Activated T-cell treated with anti-CD3 and anti-CD28 coated beads for 24 hours (primary cell): ENCODE measurements at places on chromosomes 4 and X.

GRCh38 chrX:2542826-2543521 lies 42.2 kb upstream of the DHRSX start:
- no peak for DNase-seq

DNA sequence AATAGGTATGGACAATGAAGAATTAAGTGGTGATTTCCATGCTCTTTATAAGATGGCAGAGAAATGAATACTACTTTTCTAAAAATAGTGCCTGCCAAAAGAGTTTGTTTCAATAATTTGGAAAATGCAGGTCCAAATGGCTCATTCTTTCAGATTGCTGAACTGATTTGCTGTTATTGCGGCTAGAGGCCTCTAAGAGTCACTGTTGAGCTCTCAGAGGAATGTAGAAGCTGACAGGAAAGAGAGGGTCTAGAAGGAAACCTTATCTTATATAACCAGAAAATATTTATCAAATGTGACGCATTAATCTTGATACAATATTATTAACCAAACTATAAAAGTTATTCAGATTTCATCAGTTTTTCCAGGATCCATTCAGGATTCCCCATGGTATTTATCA lies 65.7 kb upstream of the PAGE1 start:
- DNase-seq, result no peak

- DNase-seq, result peak; percentile 32
Observed at GRCh38 chr4:153809307-153809706, 20.4 kb upstream of the SFRP2 start.

DNA sequence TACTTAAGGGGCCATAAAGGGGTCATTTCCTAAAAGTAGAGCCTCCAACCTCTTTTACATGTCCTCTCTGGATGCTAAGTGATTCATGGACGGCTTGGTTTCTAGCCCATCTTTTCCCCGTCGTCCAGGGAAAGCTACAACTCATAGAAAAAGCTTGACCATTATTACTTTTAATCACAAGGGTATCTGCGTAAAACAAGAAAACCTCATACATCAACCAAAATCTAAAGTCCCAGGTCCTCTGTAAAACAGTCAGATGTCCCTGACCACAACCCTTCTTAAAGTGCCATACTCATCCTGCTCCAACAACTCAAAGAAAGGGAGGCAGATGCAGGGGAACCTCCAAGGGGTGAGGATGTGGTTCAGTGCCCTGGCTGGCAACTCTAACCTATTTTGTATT lies 29.6 kb downstream of the ADGRA3 start:
- no peak for DNase-seq

- DNase-seq, result no peak
Observed at GRCh38 chr4:104066533-104066932, 346.7 kb upstream of the TACR3 start.

GRCh38 chrX:20317873-20318272 lies 51.2 kb upstream of the RPS6KA3 start:
- DNase-seq, result no peak

GRCh38 chr4:1557221-1557597 lies 126.9 kb downstream of the FAM53A start:
- DNase-seq, result no peak

DNA sequence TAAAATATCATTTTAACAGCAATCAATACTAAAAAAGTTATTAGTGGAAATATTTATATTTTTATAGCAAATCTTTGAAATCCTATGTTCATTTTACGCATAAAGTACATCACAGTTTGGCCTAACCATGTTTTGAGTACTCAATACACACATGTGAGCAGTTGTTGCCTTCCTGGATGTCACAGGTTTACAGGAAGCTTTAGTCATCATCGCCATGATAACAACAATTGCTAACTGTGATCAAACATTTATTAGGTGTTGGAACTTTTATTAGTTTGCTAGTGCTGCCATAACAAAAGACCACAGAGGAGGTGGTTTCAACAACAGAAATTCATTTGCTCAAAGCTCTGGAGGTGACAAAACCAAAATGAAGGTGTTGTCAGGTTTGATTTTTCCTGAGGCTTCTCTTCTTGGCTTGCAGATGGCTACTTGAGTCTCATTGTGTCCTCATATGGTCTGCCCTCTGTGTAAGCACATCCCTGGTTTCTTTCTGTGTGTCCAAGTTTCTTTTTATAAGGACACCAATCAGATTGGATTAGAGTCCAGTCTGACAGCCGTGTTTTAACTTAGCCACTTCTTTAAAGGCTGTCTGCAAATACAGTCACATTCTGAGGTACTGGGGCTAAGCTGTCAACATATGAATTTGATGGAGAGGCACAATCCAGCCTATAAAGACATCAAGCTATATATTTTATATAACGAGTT lies 43.1 kb upstream of the BOD1L1 start:
- no peak for DNase-seq

DNA sequence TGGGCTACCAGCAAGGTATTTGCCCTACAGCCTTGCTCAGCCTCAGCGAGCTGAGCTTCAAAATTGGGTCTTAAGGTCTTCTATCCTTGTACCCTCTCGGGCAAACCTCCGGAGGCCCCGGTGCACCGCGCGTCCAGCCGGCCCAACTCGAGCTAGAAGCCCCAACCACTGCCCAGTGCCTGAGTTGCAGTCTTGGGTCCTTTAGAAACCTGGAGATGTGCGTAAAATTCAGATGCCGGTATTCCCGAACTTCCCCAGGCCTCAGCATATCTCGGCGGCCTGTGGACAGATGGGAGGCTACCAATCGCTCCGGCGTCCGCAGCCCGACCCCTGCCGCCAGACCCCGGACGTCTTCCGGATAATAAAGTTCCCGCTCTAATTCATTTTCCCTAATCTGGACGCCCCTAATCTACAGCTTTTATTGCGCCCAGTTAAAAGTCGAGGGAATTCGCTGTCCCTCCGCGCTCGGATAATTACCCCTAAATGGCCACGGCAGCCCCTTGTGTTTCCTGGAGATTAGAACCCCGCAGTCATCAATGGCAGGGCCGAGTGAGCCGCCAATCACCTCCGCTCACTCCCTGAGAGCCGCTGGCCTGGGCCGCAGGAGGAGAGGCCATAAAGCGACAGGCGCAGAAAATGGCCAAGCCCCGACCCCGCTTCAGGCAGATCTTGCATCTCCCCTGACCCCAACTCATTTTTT lies 1.5 kb upstream of the MSX1 start:
- DNase-seq, result no peak

- no peak for DNase-seq
Observed at GRCh38 chr4:38560340-38560739, 103.7 kb upstream of the KLF3 start.

- no peak for DNase-seq
Observed at GRCh38 chr4:162457071-162457865, 293.5 kb upstream of the FSTL5 start.

DNA sequence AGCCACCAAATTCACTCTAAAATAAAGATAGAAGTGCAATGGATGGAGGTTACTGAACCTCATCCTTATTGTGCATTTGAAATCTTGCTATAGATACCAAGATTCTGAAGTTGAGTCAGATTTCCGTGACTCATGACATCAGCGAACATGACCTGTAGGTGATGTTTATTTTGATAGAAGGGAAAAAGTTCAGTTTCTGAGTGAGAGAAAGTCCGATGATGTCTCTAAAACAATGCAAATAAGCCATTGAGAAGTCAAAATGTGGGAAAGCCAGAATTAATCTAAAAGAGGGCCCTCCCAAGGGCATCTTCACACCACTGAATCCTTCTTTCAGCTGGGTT lies 20.0 kb downstream of the PHOX2B start:
- no peak for DNase-seq

DNA sequence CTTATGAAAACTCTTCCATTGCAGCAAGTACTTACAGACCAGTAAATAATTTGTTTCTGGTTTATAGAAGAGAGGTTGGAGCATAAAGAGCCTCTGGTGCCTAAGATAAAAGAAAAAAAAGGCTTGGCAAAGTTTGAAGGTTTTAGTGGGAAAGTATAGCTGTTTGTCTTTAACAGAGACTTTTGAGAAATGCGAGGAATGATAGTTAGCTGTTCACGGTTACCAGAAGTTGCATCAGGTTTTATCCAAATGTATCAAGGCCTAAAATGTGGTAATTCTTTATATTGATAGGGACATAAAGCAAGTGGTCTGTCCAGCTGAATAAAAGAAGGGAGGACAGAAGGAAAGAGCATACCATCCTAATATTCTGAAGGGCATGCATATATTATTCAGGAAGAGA lies 29.3 kb downstream of the RAP1GDS1 start:
- DNase-seq, result no peak

DNA sequence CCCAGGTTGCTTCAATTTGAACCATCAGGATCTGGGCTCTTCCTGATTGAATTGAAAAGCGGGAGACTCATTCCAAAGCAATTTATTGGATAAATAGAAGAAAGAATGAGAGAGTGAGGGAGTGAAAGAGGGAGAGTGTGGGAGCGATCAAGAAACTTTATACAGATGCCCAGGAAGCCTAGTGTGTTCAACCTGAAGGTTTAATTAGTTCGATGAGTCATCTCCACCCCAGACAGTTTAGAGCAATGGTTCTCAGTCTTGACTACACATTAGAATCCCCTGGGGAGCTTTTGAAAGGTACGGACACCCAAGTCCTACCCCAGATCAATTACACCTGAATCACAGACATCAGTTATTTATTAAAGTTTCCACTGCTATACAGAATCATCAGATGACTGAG lies 61.5 kb downstream of the GEMIN8 start:
- DNase-seq, result no peak

GRCh38 chrX:114774691-114775090 lies 190.8 kb downstream of the HTR2C start:
- no peak for DNase-seq

DNA sequence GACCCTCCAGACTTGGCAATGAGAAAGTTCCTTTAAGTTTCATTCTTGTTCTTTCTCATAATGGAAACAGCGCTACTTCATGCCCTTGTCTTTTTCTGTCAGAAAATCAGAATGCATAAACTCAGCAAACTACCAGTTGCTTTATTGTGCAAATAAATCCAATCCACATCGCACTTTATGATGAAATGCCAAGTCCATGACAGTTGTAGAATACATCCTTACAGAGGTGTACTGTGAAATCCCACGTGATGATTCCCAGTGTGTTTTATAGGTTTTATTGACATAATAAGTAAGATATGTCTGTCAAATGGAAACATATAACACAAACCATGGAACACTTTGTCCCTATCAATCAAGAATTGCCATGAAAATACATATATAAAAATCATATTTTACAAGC lies 295.0 kb downstream of the PCDH7 start:
- no peak for DNase-seq

DNA sequence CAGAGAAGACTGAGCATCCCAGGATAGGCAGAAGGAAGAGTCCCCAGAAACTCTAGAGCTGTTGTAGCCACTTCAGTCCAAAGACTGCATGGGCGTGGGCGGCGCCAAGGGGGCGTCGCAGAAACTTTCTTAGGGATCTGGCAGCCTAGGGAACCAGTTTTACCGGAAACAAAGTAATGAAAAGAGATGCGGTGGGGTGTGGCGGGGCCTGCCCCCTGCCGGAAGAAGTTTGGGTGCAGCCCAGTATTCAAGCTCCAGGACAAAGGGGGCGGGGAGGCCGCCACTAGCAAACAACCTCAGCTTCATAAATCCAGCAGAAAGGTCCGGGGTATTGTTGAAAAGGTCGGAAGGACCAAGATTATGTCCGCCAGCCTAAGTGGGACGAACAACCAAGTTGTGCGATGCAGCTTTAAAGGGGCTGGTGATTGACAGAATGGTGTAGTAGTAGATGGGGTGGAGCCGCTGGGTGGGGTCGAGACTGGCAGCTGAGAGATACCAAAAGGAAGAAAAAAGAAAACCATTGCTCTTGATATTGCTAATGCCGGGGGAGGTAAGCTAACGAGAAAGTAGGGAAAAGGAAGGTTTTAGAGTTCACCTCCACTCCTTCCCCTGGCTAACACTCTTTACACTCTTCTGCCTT lies 190.5 kb downstream of the RRAGB start:
- DNase-seq, result peak; percentile 23

GRCh38 chrX:19687395-19687794 lies 172.1 kb upstream of the MAP3K15 start:
- DNase-seq, result no peak

- DNase-seq, result no peak
Observed at GRCh38 chr4:61520681-61521160, 320.6 kb downstream of the ADGRL3 start.

- DNase-seq, result no peak
Observed at GRCh38 chrX:80572636-80573035, 152.4 kb downstream of the TENT5D start.

DNA sequence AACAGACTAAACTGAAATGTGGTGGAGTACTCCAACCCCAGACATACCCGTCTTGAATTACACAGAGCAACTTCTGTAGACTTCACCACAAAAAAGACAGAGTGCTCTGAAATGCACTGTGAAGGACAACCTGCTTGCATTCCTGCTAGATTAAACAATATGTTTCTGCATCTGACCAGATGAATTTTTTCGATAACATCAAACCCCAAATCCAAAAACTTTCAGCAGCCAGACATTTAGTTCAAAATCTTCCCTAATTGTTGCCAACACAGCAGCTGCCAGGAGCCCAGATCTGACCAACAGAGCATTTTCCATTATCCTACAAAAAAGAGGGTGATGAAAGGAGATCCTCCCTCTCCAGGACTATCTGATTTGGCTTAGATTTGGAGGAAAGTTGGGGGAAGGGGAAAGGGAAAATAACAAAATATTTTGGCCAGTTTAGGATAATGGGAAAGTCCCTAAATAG lies 356.5 kb downstream of the PDGFC start:
- no peak for DNase-seq

DNA sequence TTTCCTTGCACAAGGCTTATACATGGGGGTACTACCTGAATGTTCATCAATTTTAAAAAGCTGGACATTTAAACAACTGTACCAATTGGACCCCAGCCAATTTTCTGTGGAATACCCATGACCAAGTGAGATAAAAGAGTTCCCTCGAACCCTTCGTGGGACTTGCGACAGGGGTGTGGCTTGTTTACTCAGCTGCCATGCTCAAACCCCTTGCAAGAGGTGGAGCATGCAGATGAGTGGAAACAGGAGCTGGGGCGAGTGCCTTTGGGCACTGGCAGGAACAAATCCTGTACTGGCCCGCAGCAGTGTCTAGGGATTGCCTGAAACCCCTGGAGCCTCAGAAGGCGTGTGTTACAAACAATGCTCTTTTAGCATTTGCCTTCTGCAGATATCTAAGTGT lies 144.2 kb downstream of the PDHA2 start:
- DNase-seq, result no peak

- DNase-seq, result no peak
Observed at GRCh38 chr4:189088780-189089179, 851.9 kb upstream of the FRG1 start.

GRCh38 chrX:98407584-98407983 lies 1523.9 kb downstream of the RPA4 start:
- DNase-seq, result no peak

DNA sequence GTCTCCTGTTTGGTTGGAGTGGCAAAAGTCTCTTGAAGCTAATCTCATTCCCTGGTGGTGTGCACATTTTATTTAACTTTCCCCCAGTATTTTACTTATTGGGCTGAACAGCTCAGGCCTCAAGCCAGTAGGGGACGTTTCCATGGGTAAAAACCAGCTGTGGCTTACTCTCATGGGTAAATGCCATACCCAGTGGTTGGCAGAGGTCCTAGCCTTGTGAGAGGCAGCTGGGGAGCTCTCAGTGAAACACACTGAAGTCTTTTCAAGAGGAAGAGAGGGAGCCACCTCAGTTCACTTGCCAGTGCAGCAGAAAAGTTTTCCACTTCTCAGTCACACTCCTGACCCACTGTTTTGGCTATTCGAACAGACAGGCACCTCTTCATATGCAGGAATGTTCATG lies 1964.2 kb downstream of the ARAP2 start:
- no peak for DNase-seq
